Suppressor macrophage treated with lipopolysaccharide for 1 hour (primary cell): ENCODE measurements at places on chromosomes 3 and 15.

- peak; percentile 64 for DNase-seq
Observed at GRCh38 chr3:171049861-171050444, 23.4 kb upstream of the SLC2A2 start.

GRCh38 chr3:19250959-19251610, 102.8 kb downstream of the KCNH8 start:
- no peak for DNase-seq

GRCh38 chr15:26287381-26287780, 424.3 kb upstream of the ATP10A start:
- no peak for DNase-seq

- DNase-seq: no peak
Observed at GRCh38 chr15:93658026-93658816, 569.2 kb upstream of the RGMA start.

- no peak for DNase-seq
Observed at GRCh38 chr3:59467476-59467875, 417.7 kb upstream of the CFAP20DC start.

- DNase-seq: peak; percentile 51
Observed at GRCh38 chr3:122929188-122930062, 98.1 kb downstream of the SEMA5B start.

DNA sequence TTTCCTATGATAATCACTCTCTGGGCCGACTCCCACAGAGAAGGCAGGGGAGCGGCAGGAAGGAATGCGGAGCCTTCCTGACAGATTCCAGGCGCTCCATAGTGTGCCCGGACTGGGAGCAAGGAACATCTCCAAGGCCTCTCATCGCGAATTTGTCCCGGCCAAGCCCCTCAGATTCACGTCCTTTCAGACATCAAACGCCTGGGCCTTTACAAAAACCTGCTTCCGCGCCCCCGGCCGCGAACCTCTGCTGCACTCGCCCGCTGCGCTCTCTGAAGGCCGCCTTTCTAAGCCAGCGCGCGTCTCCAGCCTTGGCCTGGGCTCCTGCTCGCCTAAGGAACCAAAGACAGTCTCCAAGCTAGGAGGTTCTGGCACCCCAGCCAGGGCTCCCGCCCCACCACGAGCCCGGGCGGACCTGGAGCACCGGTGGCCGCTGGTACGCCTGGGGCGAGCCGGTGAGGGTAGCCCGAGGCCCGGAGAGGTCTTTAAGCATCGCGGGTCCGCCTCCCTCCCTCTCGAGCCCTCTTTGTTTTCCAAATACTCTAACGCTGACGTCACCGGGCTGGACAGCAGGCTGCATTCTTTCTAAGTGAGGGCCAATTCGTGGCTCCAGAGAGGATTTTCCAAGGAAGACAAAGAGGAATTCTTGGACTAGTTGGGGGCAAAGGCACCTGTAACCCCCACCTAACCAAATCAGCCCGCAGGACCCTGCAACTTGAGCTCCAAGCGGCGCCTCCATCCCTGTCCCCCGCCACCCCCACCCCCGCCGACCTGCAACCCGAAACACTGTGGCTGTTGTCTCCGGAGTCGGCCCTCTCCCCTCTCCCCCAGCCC, 759 bp downstream of the AMOTL2 start:
- DNase-seq: peak; percentile 42

- peak; percentile 59 for DNase-seq
Observed at GRCh38 chr3:119550192-119550910, 9.1 kb downstream of the CD80 start.

DNA sequence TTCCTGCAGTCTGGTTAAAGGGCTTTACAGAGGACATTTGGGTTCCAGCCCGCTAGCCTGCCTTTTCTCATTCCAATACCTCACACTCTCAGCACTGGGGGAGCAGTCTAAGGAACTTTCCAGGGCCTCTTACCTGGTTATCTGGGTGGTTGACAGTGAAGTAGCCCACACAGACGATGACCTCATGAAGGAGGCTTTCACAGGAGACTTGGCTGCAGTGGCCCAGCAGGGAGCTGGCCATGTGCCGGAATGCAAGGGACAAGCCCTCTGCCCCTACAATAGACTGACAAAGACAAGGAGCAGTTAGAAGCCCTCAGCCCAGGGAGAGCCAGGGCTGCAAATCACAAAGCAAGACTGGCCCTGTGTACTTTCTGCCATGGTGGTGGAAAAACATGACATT, 39.5 kb downstream of the ISL2 start:
- no peak for DNase-seq

GRCh38 chr3:147312786-147313280, 93.5 kb downstream of the ZIC4 start:
- no peak for DNase-seq

DNA sequence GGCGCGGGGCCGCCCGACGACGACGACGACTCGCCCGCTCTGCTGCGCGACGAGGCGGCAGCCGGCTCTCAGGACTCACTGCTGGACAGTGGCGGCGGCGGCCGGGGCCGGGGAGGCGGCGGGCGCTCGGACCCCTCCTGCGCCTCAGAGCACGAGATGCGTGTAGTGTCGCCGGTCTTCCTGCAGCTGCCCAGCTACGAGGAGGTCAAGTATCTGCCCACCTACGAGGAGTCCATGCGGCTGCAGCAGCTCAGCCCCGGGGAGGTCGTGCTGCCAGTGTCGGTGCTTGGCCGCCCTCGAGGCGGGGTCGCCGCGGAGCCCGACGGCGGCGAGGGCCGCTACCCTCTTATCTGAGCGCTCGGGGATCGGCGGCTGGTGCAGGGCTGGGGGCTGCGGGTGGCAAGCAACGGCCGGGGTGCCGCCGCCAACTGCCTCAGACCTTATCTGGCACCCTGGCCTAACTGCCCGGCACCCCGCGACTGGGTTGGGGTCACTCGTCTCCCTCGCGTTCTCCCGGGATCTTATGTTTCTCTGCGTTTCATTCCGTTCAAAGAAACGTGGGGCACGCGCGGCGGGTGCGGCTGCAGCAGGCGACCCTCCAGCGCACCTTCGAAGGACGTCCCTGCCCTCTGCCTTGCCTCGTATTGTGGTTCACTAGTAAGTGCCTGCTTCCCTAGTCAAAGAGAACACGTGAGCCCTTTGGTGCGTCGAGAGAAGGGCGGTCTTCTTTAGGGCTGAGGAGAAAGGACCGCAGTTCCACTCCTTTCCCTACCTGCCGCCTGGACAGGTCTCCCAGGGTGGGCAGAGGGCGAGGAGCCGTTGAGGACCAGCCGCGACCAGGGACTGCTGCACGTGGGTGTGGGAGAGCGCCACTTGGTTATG, 1.0 kb downstream of the C3orf80 start:
- no peak for DNase-seq

DNA sequence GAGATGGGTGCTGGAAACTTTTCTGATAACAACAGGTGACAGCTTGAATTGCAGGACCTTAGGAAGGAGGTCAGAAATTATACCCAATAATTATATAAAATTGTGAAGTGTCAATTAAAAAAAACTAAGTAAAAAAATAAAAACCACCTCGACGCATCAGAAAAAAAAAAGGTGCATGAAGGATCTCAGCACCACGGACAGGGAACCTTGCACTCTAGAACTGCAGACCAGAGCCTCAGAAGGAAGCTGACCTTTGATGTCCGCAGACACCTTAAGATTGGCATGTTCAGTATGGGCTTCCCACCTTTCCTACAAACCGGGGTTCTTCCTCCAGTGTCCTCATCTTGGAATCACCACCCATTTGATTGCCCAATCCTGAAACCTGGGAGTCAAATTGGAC, 60.9 kb downstream of the SCN10A start:
- DNase-seq: no peak

DNA sequence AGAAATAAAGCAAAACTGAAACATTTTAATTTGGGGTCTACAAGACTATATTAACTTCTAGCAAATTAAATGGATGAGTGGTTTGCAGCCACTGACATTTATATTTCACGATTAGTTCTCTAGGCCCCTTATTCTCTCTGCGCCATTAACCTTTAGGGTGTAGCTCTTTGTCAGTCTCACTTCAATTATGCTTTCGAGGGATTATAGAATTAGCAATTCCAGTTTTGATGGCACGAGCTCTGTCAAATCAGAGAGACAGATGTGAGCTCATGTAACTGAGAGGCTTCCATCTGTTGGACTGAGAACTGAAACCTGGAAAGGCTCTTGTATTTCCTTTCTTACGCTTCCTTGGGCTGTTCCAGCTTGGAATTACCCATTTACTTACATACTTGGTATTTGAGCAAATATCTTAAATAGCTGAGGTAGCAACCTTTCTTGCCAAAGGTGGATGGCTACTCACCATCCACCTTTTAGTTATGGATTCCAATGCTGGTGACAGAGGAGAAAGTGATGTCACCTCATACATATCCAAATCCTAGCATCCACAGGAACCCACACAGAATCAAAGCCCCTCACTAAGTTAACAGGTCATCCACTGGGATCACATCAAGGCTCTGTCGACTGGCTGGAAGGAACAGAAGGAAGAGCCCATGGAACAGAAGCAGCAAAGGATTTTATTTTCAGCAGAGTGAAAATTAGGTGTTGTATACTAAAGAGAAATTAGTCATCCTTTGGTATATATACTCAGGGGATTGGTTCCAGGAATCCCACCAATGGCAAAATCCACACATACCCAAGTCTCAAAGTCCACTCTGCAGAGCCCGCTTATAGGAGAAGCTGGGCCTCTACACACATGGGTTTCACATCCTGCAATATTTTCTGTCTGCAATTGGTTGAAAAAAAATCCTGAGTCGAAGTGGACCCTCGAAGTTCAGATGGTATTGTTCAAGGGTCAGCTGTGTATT, 20.8 kb downstream of the VGLL4 start:
- no peak for DNase-seq

- no peak for DNase-seq
Observed at GRCh38 chr3:129058441-129059200, 2.0 kb upstream of the GP9 start.
